ENCODE measurements at places on chromosomes 4 and X.

GRCh38 chr4:132982151-132982550 is 166.9 kb upstream of the PCDH10 start:
- no peak for DNase-seq

- no peak for DNase-seq
Observed at GRCh38 chr4:129335818-129336217, 239.9 kb downstream of the C4orf33 start.

DNA sequence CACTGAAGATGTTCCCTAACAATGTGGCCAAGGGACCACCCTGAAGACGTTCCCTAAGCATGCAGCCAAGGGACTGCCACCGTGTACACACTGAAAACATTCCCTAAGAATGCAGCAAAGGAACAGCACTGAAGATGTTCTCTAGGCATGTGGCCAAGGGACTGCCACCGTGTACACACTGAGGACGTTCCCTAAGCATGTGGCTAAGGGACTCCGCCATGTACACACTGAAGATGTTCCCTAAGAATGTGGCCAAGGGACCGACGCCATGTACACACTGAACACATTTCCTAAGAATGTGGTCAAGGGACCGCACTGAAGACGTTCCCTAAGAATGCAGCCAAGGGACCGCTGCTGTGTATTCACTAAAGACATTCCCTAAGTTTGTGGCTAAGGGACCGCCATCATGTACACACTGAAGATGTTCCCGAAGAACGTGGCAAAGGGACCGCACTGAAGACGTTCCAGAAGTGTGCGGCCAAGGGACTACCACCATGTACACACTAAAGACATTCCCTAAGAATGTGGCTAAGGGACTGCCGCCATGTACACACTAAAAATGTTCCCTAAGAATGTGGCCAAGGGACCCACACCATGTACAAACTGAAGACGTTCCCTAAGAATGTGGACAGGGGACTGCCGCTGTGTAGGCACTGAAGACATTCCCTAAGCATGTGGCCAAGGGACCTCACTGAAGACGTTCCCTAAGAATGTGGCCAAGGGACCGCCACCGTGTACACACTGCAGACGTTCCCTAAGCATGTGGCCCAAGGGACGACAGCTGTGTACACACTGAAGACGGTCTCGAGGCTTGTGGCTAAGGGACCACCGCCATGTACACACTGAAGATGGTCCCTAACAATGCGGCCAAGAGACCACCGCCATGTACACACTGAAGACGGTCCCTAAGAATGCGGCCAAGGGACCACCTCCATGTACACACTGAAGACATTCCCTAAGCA is 54.8 kb downstream of the DHRSX start:
- no peak for DNase-seq

DNA sequence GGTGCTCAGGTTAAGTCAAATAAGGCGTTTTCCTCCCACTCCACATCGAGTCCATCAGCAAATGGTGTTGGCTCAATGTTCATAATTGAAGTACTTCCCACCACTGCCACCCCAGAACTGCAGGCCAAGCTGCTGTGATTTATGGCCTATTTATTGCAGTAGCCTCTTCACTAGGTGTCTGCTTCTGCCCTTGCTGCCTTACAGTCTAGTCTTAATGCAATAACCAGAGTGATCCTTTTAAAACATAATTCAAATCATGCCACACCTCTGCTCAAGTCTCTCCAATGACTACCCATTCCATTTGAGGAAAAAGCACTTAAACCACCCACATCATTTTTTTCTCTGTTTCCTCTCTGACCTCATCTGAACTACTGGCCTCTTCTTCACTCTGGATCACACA is 220.3 kb downstream of the KCNIP4 start:
- DNase-seq = no peak

DNA sequence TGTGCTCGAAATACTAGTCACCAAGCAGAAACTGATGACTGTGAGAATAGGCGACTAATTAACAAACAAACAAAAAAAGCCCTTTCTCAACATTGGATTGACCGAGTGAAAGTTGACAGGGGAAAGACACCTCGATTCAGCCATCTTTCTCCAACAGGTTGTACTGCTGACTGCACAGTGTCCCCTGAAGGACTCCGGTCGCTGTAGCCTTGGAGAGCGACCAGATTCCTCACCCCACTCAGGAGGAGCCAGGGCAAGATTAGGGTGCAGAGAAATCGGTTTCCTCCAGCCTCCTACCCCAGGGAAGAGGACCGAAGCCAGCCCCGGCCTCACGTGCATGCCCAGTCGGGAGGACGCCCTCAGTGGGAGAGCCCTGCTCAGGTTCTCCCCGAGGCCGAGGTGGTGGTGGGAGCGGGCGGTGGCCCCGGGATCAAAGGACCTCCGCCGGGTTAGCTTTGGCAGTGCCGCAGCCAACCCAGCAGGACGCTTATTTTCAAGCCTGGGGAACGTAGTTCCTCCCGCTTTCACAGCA is 1.1 kb upstream of the RAP1GDS1 start:
- DNase-seq = no peak

DNA sequence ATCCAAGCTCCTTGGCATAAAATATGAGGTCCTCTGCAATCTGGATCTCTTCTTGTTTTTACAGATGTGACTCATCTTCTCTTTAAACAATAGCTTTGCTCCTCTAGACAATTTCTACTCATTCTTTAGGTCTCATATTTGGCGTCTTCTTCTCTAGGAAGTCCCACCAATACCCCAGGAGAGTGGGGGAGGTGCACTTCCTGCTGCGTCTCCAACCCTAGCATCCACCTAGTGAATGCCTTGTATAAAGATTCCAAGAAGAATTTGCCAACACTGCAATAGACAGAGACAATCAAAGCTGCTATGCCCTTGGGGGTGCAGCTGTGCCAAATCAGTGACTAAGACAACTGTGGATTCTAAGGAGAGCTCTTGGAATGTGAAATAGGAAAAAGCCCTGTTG is 45.7 kb upstream of the SLC10A7 start:
- DNase-seq = no peak

DNA sequence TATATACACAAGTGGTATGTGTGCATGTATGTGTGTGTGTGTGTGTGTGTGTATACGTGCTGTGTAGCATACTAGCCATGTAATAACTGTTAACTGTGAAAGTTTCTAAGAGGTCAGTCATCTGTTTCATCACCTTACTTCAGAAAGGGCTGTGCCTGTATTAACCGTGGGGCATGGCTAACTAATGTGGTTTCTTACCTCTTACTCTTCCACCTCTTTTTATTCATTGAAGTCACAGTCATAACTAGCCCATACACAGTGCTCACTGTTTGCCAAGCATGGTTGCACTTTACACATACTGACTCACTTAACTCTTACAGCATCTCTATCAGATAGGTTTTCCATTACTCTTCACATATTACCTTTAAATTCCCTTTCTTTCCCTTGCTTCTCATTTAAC is 23.7 kb upstream of the LRAT start:
- DNase-seq = no peak

DNA sequence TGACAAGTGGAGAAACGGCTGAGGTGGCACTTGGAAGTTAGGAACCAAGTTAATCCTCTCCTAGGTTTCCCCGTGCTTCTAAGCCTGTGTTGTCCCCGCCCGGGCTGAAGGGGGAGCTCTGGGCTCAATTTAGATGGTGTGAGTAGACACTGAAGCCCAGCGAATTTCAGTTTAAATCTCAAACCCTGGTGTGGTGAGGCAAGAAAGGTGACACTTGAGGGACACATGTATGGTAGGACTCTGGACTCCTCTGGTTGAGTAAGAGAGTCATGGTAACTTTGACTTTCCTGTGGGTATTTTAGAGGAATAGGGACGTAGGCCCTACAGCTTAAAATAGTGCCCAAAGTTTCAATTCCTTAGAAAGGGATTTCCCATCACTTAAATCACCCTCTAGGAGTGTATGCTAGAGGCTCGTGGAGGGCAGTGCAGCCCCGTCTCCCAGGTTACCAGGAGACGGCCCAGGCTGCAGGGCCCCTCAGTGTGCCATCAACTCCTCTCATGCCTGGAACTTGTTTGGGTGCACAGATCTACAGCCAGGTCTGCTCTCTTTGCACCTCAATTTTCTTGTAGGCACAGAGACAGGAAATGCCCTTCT is 24.0 kb downstream of the HAND2 start:
- no peak for DNase-seq

DNA sequence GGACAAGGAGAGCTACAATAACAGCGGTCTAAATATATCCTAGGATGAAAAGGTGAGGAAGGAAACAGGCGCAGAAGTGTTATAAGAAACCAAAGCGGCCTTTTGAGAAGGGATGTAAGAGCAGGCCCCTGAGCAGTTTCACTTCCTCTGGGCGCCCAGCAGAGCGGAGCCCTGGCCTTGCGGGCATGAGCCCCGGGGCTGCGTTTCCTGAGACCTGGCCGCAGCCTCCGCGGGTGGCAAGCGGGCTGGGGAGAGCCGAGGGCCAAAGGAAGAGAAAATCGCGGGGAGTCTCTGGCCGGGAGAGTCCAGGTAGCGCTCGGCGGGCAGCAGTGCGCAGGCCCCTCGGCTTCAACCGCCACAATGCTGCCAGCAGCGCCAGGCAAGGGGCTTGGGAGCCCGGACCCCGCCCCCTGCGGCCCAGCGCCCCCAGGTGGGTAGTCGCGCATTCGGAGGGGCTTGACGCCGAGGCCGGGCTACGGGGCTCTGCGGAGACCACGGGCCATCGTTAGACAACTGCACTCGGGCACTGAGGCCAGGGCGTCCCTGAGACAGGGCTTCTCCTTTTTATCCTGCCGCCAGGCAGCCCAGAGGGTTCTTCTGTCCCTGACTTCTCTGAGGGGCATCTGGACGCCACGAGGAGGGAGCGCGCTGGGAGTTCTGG is at the start of gene BANK1:
BANK1 (plus strand) TSS at position 210 of the 661 bp plus-strand sequence; CDS start at position 361, 151 bp downstream.
- no peak for DNase-seq
